HCT116 (cell line): ENCODE measurements at places on chromosomes 7 and 10.

DNA sequence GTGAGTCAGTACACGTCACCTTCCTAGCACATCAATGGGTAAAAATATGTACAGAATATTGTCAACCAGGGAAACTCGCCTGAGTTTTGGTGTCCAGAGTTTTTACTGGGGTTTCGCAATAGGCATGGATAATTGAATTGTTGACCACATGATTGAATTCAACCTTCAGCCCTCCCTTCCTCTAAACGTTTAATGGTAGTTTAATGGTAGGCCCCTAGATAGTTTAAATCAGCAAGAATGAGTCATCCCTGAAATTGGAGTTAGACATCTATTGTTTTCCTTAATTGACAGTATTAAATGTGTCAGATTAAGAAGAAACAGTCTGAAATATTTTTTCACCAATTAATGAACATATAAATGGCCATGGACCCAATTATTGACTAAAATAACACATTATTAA lies 57.8 kb upstream of the CACNA2D1 start:
- no peak for DNase-seq

DNA sequence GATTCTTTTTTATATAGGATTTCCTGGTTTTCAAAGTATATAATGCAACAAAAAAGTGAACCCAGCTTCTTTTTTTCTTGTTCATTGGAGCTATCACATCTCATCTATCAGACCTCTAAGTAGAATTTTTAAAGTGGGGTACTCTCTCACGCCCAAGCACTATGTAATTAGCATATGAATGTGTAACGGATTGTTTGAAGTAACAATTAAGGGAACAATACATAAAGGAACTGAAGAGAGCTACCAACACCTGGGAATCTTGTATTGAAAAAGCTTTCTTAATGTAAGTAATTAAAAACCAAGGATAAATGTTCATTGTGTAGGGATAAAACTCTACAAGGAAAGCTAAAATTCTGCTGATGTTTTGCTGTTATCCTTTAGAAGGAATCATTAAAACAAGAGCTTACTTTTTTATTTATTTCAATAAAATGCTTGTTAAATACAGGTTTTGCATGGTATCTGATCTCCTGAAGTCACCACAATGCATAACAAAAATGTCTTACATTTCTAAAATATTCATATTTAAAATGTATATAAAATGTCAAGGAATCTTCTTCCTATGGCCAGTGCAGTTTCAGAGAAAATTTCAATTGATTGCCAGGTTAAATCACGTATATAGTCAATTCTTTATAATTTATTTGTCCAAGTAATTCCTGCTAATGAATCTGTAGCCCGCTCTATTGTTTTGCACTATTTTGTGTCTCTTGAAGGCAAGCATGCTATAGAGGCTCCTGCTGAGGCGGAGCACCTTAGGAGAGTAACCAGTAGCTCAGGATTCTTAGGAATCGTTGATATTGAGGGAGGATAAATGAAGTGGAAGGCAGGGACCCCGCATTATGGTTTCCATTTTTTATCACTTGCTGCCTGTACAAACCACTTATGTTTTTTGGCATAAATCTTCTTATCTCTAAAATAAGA lies 51.6 kb downstream of the PTPRZ1 start:
- no peak for DNase-seq

DNA sequence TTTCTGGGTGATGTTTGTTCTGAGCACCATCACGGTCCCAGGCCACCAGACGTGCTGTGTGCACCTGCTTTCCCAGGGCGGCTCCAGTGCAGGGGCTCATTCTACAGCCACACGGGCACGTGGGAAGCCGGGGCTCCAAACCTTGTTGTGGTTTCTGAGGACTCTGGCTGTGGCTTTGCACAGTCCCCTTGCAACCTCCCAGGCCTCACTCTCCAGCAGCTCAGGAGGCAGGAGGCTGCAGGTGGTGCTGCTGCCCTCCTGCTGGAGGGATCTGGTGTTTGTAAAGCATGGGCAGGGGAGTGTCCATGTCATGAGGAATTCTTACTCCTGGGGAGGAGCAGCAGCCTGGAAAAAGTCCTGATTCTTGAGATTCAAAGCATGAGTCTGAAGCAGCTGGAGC lies 54.3 kb downstream of the INSYN2A start:
- DNase-seq, result no peak

DNA sequence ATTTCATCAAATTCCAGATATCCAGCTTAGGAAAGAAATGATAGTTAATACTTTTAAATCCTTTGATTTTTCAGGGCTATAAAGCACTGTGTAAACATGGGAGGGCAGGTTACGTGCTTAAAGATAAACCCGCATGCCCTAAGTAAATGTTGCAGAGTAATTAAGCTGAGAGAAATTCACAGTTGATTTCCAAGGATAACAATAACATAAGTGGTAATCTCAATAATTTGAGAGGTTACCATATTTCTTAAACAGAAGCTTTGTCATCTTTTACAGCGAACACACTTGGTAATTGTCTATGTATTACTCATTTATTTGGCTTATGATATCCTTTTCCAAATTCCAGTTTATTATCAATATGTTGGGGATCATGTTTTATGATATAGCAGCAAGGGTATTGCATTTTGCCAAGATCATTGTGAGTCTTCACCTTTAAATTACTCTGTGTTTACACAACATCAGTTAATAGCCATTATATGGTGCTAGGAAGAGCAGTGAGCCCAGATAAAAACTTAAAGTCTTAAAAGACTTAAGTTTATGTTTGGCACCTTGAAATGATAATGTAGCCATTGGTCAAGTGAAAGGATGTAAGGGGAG lies 15.4 kb downstream of the MGAM start:
- DNase-seq, result no peak

DNA sequence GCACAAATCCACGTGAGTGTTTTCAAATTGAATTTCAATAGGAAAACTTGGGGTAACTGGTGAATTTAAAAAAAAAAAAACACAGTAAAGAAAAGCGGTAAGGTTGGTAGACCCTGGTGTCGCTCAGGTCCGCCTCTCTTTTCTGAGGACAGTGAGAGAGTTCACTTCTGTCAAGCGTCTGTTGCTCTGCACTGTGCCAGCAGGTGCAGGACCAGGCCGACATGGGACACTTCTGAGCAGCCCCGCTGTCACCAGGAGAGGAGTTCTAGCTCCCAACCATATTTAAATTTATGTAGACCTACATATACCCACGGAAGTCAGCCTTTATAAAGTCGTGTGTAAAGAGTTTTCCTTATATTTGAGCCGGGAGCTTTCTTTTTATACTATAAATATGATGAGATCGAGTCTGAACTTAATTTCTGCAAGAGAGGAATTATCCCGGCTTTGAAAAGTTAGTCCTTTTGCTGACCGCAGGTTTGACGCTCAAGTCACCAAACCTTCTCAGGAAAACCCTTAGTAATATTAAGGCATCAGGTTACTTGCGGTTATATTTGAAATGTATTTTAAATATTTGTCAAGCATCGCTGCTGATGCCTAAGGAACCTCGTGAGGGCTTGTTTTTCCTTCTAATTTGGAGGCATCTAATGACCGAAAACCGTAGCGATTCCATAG lies 531 bp downstream of the IKZF1 start:
- no peak for DNase-seq

DNA sequence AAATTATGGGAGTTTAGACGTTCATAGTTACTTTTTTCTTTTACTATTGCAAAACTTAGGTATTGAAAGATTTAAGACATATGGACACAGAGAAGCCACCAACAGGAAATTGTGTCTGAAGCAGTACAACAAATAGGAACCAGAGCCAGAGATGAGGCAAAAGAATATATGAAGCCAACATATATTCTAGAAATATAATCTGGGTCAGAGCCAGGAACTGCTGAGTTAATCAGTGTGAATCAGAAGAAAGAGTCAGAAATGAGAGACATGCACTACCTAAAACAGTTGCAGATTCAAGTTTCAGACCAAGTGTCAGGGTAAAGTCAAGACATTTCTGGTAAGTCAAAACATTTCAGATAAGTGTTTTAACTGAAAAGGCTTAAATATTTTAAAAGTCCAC lies 67.7 kb downstream of the DGKB start:
- no peak for DNase-seq

DNA sequence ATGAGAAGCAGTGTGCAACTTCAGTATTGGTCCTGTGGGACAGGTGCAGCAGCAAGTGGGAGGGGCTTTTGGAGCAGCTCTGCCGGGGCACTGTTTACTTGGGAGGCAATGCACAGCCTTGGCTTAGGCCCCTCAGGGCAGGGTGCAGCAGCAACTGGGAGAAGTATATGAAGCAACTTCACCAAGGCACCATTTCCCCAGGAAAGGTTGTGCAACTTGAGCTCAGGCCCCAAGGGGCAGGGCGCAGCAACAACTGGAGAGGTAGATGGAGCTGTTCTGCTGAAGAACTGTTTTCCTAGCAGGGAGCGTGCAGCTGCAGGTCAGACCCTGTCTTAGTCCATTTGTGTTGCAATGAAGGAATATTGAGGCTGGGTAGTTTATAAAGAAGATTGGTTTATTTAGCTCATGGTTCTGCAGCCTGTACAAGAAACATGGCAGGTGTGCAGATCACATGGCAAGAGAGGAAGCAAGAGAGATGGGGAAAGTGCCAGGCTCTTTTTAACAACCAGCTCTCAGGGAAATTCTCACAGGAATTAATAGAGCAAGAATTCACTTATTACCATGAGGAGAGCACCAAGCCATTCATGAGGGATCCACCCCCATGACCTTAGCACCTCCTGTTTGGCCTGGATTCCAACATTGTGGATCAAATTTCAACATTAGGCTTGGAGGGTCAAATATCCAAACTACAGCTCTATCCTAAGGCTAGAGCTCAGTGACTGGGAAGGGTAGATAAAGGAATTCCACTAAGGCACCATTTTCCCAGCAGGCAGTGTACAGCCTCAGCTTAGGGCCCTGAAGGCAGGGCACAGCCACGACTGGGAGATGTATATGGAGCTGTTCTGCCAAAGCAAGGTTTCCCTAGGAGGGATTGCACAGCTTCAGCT lies 10.9 kb downstream of the GPR141 start:
- DNase-seq, result no peak
